ENCODE measurements at places on chromosomes 1 and 21. TPM values are rescaled to one million over a fixed set of nuclear protein-coding genes. Genes with fewer than 3 reads are reported as not detected.

DNA sequence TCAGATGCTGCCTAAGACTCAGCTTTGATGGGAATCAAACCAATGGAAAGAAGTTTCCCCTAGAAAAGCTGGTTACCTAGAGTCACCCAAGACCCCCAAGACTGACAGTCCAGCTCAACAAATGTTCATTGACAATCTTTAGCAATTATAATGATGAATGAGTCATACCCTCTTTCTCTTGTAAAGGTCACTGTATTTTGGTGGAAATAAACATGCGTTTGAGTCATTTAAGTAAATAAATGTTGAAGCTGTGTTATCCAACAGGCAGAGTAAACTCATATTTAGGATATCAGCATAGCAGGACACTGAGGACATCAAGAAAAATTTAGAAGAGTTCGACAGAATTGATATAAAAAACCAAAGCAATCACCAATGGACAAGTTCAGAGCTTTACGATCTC lies 295.9 kb downstream of the RGS7 start:
- no peak for DNase-seq

Gene ZNF695
- polyA plus RNA-seq = 1.2 TPM

Gene ACTL8
- 0.05 TPM for polyA plus RNA-seq

Gene CYP4Z1
- not detected for polyA plus RNA-seq

DNA sequence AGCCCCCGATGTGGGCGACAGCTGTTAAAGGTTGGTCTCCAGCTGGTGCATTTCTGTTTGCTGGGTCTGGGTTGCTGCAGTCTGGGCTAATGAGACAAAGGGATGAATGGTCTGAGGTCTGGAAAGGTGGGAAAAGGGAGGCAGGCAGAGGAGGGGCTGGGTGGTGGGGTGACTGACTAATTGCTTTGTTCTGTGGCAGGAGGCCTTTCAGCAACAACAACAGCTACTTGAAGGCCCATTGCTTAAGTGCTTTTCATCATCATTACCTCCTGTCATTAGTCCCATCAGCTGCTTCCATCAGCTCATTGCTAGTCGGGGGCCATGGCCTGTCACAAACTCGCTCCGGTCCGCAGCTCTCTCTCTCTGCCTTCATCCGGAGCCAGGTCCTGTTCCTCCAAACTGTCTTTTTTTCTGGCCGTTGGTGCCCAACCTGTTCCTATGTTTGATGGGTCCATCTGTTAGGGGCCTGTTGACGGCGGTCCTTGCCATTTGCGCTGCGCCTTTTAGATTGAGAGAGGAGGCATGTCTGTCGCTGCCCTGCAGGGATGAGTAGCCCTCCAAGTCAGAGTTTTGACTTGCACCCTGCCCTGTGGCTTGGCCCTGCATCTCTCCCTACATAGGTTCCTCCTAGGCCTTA lies 105.6 kb upstream of the PLXNA2 start:
- no peak for DNase-seq

DNA sequence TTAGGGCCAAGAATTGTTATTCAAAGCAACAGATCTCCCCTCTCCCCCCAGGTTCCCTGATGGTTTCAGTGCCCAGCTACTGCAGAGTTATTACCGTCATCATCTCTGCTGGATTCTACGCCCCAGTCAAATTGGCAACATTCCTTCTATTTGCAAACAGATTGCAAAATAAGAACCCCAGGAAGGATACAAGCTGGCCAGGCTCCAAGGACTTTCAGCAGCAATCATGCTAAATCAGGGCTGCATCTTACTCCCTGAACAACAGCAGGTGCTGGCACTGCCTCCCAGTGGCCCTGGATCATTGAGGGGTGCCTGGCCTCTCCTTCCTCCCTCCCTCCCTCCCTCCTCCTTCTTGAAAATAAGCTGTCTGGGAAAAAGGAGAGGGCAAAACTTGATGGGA lies 521.6 kb upstream of the BEND5 start:
- DNase-seq = no peak

Gene CLCA4
- polyA plus RNA-seq = not detected

GRCh38 chr1:202274611-202275010 lies 67.1 kb downstream of the UBE2T start:
- no peak for DNase-seq

Gene SGIP1
- polyA plus RNA-seq = 85.1 TPM

Gene GJA9
- polyA plus RNA-seq = not detected

GRCh38 chr1:47409311-47410067 lies 6.6 kb upstream of the FOXE3 start:
- peak; percentile 51 for DNase-seq

Gene CELA3A
- not detected for polyA plus RNA-seq

DNA sequence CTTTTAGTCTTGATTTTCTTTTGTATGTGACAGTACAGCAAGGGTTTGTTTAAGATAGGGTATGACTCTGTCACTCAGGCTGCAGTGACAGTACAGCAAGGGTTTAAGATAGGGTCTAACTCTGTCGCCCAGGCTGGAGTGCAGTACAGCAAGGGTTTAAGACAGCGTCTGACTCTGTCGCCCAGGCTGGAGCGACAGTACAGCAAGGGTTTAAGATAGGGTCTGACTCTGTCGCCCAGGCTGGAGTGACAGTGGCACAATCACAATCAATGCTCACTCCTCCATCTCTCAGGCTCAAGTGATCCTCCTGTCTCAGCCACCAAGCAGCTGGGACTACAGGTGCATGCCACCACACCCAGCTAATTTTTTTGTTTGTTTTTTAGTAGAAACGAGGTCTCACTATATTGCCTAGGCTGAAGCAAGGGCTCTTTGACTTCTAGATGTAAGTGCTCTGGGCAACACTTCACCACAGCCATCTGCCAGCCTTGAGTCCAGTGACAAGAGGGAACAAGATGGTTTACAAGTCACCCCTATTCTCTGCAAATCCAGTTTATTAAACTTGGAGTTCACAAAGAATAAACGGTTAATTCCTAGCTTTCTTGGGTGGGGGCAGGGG lies 965 bp upstream of the SH2D5 start:
- DNase-seq = no peak

Gene SLC6A9
- 17.3 TPM for polyA plus RNA-seq

Gene CDCA8
- polyA plus RNA-seq = 7.1 TPM

- DNase-seq = no peak
Observed at GRCh38 chr1:98288494-98288893, 367.7 kb upstream of the DPYD start.

Gene TMEM125
- polyA plus RNA-seq = not detected

DNA sequence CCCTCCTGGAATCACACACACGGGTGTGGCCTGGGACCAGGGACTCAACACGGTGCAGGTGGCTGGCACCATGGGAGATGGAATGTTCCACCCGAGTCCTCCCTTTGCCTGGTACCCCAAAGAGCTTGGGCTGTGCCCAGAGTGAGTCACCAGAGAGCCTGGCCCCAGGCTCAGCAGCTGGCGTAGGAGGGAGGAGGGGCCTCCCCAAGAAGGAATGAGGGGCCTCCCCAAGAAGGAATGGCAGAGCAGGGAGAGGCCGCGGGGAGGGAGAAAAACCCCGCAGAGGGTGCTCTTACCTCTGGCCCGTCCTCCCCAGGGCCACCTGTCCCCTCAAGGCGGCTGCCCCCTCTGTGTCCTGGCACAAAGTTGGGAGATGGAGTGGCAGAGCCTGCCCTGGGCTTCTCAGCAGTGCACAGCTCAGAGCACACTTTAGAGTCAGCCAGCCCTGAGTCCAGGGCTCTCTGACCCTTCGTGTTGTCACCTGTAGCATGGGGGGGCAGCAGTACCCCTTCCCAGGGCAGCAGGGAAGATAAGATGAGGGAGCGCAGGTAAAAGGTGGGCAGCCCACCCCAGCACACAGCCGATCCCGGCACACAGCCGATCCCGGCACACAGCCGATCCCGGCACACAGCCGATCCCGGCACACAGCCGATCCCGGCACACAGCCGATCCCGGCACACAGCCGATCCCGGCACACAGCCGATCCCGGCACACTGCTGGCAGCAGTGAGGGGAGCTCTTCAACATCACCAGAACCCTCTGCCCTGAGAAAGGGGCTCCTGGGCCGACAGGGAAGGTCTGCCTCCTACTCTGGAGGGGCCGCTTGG lies 20.2 kb upstream of the KCNAB2 start:
- no peak for DNase-seq

Gene FAM78B
- 0.05 TPM for polyA plus RNA-seq

Gene CATSPERE
- 0.36 TPM for polyA plus RNA-seq

Gene RNU1-1
- polyA plus RNA-seq = not detected

GRCh38 chr1:16095447-16095846 lies 22.0 kb upstream of the FAM131C start:
- no peak for DNase-seq

GRCh38 chr1:175499595-175500382 lies 243.6 kb downstream of the TNR start:
- no peak for DNase-seq

DNA sequence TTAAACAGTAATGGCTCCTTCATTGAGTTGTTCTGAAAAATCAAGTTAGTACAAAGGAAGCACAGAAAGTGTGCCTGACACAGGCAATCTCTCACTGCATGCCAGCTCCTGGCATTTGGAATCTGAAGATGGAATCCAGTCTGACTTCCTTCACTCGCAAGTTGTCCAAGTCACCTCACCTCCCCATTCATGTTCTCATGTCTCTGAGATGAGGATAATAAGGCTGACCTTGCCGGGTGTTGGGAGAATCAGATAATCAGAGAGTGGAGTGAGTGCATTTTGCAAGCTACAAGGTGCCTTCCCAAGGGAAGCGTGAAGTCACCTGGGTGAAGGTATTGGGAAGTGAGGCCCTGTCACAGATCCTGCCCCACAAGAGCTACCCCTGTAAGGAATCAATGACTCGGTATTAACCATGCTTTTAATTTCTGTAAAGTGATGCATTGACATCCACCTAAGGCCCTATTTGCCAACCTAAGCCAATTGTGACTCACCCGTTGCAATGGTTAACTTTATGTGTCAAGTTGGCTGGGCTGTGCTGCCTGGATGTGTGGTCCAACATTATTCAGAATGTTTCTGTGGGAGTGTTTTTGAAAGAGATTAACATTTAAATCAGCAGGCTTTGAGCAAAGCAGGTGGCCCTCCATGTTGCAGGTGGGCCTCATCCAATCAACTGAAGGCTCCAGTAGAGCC lies 62.5 kb upstream of the TARBP1 start:
- DNase-seq = no peak

Gene OLIG2
- not detected for polyA plus RNA-seq

DNA sequence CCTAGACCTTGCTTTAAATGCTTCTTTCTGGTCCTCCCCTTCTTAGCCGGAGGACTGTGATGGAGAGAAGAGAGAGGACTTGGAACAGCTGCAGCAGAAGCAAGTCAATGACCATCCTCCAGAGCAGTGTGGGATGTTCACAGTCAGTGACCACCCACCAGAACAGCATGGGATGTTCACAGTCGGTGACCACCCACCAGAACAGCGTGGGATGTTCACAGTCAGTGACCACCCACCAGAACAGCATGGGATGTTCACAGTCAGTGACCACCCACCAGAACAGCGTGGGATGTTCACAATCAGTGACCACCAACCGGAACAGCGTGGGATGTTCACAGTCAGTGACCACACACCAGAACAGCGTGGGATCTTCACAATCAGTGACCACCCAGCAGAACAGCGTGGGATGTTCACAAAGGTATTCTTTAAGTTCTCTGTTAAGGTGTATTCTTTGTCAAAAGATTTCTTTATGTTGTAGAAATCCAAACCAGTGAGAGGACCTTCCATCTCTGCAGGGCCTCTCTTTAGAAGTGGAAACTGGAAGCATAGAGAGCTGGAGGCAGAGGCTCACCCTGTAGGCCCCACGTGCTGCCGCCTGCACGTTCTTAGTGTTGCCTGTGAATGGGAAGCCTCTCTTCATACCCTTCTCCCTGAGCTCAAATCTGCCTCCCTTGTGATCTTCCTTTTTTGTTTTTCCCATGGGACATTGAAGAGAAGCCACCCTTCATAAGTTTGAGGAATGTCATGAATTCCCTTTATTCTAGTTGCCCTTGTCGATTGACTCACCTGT lies 10.6 kb downstream of the PCNT start:
- DNase-seq = no peak

- no peak for DNase-seq
Observed at GRCh38 chr1:177142791-177143271, 21.7 kb downstream of the ASTN1 start.

DNA sequence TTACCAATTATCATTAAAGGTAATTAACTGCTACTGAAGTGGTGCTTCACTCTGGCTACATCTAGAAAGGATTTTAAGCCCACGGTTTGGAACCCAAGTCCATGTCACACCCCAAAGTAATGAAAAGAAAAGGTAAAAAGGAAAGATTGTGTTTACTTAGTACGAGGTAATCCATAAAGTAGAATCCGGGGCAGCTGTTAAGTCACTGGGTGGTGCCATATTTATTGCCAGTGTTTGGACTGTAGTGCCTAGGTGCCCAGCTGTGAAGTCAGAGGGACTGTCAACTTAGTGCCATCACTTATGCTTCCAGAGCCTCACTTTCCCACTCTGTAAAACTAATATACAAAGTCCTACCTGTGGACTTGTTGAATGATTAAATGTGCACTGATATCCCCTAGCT lies 52.2 kb upstream of the GRHL3 start:
- DNase-seq = no peak

- no peak for DNase-seq
Observed at GRCh38 chr1:206144605-206145004, 27.4 kb upstream of the AVPR1B start.

DNA sequence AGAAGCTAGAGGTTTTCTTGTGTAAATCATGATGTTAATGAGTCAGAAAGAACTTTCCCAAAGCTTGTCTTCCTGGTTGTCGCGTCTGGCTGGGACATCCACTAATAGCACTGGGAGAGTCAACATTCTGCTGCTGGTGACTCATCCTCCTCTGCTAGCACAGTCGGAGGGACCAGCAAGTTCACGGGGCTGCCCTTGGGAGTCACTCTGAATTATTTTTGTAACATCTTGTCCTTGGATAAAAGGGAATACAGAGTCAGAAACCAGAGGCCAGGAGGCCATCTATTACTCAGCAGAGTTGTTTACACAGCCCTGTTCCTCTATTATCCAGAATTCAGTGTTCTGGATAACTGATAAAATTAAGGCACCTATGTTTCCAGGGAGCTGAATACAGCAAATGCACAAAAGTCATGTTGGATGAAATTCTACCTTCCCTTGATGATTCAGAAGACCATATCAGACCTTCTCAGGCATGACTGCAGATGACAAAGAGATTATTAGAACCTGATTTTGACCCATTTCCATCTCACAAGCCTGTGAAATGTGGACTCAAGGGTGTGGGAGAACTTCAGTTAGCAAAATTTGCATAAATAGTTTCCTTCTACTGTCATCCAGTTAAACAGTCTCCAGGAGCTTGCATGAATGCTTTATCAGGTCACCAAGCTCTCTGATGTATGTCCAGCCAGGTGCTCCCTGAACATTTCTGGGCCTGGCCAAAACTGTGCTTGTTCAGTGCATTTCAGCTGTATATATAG lies 68.1 kb downstream of the JAK1 start:
- peak; percentile 46 for DNase-seq

- peak; percentile 97 for DNase-seq
Observed at GRCh38 chr1:25695090-25695770, 78.6 kb downstream of the MAN1C1 start.
